NCI-H1417 treated with DMSO at 0.1 percent for 48 hours (cell line): ENCODE measurements at places on chromosomes 12 and 14.

DNA sequence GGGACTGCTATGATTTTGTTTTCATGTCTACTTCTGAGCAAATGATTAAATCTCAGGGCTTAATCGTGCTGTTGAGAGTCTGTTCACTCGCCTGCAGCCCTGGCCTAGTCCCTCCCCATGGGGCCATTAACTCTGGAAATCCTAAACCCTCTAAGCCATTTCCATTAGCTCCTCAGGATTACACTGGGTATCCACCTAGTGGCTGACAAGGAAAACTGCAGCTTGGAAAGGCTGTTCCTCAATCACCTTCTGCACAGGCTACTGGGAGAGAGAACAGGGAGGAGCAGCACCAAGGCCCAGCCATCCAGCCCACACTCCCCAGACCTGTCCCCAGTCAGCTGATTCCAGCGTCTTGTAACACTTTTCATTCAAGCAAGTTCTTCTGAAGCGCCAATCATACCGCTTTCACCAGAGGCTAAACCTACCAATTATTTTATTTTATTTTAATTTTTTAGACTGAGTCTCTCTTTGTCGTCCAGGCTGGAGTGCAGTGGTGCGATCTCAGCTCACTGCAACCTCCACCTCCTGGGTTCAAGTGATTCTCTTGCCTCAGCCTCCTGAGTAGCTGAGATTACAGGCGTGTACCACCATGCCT lies 48.7 kb downstream of the NEUROD4 start:
- DNase-seq = peak; percentile 29

- peak; percentile 65 for DNase-seq
These were observed 26.8 kb upstream of the PEX5 start for GRCh38 chr12:7162691-7163114.

- DNase-seq = no peak
These were observed 113.2 kb downstream of the MSRB3 start for GRCh38 chr12:65391711-65392110.

- DNase-seq = no peak
These were observed 184.5 kb upstream of the KRR1 start for GRCh38 chr12:75695926-75696325.

GRCh38 chr12:1870086-1870485 lies 48.4 kb downstream of the CACNA2D4 start:
- DNase-seq = no peak

DNA sequence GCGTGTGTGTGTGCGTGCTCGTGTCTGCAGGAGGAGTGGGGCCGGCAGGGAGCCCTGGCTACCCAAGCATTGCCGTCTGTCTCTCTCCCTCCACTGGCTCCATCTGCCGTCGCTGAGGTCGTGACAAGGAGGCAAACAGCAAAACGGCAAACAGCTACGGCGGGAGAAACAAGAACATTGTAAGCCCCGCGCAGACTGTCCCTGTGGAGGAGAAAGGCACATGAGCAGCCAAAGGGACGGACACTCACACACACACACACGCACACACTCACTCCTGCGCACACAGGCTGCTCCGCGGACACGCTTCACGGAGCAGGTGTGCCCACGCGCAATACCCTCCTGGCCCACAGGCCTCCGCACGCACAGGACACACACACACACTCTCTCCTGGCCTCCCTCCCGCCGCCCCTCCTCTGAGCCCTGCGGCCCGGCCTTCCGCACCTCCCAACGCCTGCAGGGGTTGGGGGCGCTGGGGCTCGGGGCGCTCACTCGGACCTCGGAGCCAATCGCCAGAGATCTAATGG lies 905 bp downstream of the CISTR start:
- peak; percentile 24 for DNase-seq

GRCh38 chr14:100071545-100071944 lies 6.3 kb downstream of the EVL start:
- no peak for DNase-seq

DNA sequence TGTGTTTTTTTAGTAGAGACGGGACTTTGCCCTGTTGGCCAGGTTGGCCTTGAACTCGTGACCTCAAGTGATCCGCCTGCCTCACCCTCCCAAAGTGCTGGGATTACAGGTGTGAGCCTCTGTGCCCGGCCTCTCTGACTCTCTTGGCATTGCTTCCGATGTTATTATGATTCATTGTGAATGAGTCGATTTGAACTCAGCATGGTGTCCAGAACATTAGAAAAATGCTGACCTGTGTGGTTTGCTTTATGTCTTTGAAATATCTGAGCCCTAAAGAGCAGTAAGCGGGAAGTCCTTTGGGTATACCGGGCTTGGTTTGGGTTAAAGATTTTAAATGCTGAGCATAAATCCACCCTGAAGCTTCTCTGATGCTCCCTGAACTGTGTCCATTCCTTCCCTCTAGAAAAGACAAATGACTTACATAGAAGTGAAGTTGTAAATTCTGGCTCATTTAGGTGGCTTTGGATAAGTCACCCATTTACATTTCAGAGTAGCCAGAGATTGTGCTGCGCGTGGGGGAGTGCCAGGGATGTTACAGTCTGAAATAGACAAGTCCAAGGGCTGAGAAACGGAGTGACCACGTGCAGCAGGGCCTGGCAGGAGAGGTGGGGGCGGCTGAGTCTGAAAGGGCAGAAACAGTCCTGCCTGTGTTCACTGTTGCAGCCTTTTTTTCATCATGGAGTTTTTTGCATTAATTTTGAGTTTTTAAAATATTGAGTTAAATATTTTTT lies 39.6 kb downstream of the SLC15A4 start:
- DNase-seq = no peak

GRCh38 chr12:113260636-113261300 lies 39.5 kb downstream of the TPCN1 start:
- DNase-seq = no peak

DNA sequence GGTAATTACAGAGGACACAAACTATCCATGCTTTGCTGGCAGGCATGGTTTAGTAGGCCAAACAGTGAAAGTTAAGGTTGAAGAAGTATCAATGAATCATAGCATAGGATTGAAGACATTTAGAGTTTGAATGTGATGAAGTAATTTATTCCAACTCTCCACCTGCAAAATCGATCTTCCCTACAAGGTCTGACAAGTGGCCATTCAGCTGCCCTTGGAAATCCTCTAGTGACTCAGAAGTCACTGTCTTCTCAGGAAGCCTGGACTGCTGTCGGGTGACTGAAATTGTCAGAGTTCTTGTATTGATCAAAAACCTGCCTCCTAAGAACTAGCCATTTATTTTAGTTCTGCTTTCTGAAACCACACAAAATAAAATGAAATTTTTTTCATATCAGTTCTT lies 17.7 kb upstream of the STXBP6 start:
- DNase-seq = no peak

- DNase-seq = no peak
These were observed 21.7 kb downstream of the AICDA start for GRCh38 chr12:8590842-8591545.

DNA sequence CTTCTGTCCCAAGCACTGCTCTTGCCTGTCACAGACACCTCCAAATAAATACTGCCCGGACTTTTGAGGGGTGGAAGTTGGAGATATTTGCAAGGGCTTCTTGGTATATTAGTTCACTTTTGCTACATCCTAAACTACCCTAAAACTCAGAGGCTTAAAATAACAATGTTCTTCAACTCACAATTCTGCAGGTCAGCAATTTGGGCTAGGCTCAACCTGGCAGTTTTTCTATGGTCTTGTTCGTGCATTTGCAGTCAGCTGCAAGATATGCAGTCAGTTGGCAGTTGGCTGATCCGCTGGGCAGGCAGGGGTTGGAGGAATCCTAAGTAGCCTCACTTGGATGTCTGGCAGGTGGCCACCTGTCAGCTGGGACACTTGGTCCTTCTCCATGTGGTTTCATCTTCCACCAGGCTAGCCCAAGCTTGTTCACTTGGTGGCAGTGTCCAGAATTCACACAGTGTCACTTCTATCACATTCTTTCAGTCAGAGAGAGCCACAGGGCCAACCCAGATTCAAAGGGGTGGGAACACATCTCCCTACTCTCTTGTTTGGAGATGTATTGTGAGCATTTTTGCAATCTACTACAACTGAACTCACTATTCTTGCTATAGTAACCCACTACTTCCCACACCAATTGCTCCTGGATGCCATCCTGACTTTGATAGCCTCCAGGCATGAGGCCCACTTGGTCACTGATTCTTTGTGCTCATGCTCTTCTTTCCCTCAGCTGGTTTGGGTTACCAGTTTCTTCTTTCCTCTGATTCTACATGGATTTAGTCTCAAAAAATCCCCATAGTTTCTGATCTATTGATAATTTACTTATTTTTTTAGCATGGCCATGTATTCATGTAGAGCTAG lies 27.8 kb upstream of the CAPRIN2 start:
- DNase-seq = no peak

GRCh38 chr12:112296183-112296582 lies 86.0 kb downstream of the HECTD4 start:
- no peak for DNase-seq

- no peak for DNase-seq
These were observed at the start of gene RFX4 for GRCh38 chr12:106582641-106583230. RFX4 (plus strand) TSS chr12:106583004; CDS start chr12:106583321, 317 bp downstream.

- DNase-seq = no peak
These were observed 6.6 kb downstream of the PPHLN1 start for GRCh38 chr12:42332301-42333285.

DNA sequence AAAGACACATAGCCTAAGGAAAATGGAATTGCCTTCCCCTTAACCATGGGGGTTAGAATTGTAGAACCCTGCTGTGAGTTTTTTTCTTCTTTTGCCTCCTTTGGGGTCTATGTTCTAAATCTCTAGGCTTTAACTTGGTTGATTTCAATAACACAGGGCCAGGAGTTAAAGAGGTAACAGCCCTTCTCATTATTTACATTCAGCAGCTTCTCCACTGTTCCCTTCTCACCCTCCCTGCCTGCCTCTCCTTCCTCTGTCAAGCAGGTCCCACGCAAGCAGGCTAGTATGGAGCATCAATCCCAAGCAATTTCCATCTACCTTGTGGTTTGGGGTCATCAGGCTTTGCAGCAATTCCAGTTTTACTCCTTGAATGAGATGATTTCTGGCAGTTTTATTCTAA lies 236.1 kb upstream of the G2E3 start:
- DNase-seq = no peak

GRCh38 chr14:94363151-94363624 lies 25.2 kb downstream of the SERPINA1 start:
- DNase-seq = no peak

- DNase-seq = no peak
These were observed 129.7 kb downstream of the PAX9 start for GRCh38 chr14:36791402-36791801.

DNA sequence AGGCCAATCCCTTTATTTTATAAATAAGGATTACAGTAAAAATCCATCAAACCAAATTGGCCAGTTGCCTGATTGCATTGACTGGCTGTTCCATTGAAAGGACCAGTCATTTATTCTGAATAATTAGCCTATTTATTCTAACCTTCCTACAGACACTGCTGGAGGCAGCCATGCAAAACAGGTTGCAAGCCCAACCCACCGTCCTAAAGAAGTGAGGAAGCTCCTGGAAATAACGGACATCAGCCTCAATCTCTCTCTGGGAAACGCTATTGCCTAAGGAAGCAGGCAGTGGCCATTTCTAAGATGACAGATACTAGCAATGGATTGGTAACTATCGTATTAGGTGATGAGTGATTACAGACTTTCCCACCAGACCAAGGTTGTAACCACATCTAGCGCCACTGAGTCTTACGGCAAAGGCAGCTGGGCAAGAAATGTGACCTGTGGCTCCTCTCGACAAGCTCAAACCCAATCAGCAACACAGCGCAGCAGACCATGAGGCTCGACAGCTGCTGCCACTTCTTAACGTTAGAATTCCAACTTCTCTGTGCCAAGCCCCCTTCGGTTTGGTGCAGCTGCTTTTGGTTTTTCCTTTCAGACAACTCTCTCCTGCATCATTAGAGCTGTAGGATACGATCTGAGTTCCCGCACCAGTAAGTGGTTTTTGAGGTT lies 134.2 kb downstream of the KCNK10 start:
- DNase-seq = no peak

DNA sequence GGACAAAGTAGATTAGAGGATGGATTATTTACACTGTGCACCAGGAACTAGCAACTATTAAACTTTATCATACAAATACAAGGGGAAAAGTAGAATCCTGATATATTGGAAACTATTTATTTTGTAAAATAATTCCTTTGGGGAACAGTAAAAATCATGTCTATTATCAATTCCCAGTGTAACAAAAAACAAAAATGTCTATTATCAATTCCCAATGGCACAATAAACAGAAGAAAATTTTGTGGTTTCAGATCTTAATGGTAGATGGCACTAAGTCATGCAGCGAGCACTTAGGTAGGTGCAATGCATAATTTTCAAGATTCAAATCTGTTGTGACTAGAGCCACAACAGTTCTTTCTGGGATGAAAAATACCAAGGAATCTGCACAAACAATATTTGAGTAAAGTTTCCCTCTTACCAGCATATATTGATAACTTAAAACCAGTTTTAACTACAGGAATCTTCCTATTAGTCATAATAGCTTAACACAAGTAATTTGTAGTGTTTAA lies 13.7 kb downstream of the CFL2 start:
- no peak for DNase-seq
